ENCODE measurements at places on chromosomes 2 and 18.

GRCh38 chr2:84969511-84970209 lies 1.3 kb upstream of the KCMF1 start:
- peak; percentile 55 for DNase-seq

- DNase-seq = no peak
Observed at GRCh38 chr18:62494764-62495163, 28.1 kb upstream of the ZCCHC2 start.

- no peak for DNase-seq
Observed at GRCh38 chr18:12692206-12692605, 10.3 kb downstream of the CEP76 start.

DNA sequence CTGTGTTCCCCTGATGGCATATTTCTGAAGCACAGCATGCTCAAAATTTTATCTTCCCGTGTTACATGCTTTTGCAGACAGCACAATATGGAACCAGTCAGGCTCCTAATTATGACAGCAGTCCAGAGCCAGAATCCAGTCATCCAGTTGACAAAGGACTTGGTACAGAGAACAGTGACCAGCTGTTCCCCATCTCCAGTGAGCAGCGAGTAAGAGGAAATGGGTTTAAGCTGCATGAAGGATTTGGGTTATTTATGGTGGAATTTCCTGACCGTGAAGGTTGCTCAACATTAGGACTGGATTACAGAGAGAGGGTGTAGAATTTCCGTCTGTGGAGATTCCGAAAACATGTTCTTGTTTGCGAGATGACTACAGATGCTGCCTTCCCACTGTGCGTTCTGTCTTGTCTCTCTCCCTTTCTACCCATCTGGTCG lies 24.4 kb downstream of the SGPP2 start:
- no peak for DNase-seq

GRCh38 chr18:3269241-3269913 lies 7.4 kb downstream of the MYL12B start:
- no peak for DNase-seq

DNA sequence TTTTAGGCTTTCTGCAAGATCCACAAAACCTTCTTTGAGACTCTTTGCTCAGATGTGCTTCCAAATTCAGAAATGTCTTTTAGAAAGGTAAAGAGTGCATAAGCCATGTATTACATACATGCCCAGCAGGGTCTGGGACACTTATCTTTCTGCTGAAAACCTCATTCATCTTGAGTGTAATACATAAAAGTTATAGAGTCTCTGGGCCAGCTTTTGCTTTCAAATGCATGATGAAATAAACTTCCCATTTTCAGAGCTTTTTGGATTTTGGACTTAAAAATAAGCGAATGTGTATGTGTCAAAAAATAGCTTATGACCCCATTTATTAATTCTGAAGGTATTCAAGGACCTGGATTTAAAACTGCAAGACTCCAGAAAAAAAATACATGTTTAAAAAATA lies 8.0 kb downstream of the CYRIA start:
- DNase-seq = no peak

DNA sequence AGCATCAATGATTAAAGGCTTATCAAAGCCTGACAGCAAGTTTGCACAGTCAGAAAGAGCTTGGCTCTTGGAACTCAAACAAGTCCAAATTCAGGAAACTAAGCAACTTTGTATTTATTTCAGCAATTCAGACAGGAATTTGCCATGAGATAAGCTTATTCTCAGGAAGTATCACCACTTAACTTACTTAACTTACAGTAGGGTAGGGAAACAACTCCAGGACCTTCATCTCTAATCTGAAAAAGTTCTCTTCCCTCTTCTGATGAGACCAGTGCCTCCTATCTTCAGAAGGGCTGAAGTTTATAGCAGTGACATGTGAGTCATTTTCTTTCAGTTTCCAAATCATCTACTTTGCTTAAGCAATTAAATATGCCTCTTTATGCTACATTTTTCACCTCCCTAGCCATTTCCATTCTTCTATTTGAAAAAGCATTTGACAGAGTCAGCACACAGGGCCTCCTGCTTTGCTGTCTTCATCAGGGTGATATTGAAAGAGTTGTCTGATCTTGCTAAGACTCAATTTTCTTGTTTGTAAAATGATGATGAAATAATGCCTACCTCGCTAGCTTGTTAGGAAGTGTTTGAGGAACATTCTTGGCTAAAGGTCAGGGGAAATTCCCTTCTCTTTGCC lies 389.5 kb downstream of the RND3 start:
- DNase-seq = peak; percentile 91

DNA sequence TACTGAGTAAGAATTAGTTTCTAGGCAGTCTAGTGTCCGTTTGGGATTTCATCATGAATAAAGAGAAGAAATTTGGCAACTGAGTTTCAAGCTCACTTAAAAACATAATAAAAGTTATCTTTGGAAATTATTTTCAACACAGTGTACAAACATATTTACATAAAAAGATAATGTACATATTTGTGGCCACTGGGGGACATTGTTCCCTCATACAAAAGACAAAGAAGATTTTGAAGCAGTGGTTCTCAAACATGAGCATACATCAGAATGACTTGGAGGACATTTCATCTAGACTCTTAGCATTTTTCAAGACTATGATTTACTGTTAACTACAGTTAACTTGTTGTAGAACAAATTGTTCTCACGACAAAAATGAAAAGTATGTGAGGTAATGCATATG lies 15.7 kb upstream of the TTC21B start:
- peak; percentile 39 for DNase-seq

GRCh38 chr2:214395040-214395439 lies 15.8 kb upstream of the VWC2L start:
- DNase-seq = no peak

DNA sequence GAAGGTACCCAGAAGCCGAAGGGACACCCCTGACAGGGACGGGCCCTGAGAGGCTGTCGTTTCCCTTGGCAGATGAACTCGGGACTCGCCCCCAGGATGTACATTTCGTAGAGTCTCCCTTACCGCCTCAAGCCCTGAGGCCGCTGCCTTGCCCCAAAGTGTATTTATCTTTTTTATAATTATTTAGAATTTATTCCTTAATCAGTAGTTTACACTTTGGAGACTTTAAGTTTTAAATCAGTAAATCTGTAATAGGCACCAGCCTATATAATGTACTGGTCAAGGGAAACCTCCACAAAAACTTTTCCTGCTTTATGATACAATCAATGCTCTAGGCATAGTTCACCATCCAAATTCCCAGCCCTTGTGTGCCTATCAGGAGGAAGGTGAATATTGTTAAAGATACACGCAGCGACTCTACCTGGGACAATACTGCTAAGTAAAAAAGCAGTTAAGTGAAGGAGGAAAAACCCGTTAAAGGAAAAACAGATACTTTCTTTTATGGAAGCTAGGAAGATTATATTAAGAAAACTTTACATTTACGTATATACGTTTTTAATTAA lies 848 bp downstream of the VRK2 start:
- DNase-seq = peak; percentile 33

DNA sequence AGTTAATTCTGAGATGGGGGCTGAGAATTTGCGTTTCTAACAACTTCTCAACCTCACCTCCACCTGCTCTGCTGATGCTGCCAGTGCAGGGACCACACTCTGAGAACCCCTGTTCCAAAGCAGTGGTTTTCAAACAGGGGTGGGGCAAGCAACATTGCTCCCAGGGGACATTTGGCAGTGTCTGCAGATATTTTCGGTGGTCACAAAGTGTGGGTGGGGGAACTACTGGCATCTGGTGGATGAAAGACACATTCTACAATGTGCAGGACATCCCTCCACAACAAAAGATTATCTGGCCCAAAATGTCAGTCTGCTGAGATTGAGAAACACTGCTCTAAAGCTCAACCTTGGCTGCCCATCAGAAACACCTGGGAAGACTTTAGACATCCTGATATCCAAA lies 188.7 kb upstream of the SATB2 start:
- no peak for DNase-seq

DNA sequence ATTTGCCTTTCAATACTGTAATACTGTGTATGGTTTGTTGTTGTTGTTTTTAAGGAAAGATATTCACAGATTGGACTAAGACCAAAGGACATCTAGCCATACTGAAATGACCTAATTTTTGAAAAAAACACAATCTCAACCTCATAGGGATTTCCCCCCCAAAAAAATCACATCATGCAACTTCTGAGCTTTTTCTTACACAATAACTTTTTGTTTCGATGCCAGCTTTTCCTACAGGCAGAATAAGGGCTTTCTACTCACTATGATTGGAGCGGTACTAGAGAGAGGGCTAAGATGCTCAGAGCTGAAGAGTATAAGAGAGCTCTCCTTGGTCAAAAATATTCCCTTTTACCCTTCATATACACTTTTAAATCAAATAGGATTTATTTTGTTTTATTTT lies 32.4 kb upstream of the SLC3A1 start:
- DNase-seq = no peak

- DNase-seq = no peak
Observed at GRCh38 chr2:236684504-236685256, 115.1 kb downstream of the ACKR3 start.

- DNase-seq = peak; percentile 56
Observed at GRCh38 chr2:179263015-179263414, 1.6 kb downstream of the SESTD1 start.

- no peak for DNase-seq
Observed at GRCh38 chr2:107107351-107107750, 221.4 kb upstream of the ST6GAL2 start.

- DNase-seq = no peak
Observed at GRCh38 chr2:157252529-157252928, 5.0 kb upstream of the GALNT5 start.

DNA sequence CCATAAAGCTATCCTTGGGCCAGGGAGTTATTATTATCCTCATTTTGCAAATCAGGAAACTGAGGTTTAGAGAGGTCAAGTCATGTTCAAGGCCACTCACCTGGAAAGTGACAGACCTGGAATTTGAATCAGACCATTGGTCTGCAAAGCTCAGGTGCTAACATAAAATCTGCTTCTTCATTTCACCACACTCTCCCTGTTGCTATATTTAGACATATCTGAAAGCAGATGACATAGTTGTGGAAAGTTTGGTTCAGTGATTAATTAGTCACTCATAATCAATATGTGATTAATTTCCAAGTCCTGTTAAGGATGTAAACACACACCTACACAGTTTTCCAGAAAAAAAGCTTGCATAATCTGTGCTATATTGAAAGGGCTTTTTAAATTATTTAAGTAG lies 57.4 kb downstream of the LINC00305 start:
- DNase-seq = no peak

GRCh38 chr18:64851726-64852125 lies 702.8 kb upstream of the LINC00305 start:
- no peak for DNase-seq

DNA sequence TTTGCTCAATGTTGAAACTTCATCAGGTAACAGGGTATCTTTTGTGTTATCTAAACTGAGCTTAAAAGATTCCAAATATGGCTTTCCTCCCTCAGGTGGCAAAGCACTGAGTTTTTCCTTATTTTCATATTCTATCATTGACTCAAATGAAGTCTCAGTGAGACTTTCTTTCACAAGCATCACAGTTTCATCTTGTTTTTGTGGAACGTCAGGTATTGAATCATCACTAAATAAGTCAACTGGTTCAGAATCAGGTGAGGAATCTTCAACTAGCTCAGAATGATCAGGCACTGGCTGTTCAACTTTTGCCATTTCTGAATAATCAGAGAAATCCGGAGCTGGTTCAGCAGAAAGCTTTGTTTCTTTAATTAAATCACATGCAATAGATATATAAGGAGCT lies 24.6 kb downstream of the RTN4 start:
- no peak for DNase-seq

DNA sequence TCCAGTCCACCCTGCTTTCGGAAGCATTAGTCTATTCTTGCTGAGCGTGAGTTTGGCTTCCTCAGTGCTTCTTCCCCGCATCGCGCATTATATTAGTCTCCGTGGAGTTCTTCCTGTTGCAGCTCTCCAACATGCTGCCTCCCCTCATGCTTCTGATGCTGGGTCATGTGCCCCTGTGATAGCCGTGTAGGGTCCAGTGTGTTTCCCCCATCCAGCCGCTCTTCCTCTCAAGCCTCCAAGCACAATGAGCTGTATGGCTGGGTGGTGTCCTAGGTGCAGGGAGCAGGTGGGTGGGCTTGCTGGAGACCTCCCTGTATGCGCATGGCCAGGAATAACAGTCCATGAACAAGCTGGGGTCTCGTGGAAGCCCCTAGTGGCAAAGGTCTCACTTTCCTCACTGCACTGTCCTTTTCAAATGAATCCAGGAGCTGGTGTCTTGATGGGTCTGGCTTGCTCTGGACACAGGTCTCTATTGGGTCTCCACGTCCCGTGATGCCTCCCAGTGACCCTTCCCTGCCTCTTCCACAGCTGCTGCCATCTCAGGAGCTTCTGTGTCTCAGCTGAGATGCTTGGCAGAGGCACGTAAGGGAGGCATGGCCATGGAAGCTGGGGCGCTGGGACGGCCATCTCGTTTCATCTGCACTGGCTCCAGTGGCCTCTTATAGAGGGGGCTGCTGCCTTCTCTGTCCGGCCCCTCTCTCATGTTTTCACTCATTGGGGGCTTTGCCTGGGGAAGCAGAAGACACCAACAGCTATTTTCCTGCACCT lies 54.8 kb upstream of the HDAC4 start:
- no peak for DNase-seq

DNA sequence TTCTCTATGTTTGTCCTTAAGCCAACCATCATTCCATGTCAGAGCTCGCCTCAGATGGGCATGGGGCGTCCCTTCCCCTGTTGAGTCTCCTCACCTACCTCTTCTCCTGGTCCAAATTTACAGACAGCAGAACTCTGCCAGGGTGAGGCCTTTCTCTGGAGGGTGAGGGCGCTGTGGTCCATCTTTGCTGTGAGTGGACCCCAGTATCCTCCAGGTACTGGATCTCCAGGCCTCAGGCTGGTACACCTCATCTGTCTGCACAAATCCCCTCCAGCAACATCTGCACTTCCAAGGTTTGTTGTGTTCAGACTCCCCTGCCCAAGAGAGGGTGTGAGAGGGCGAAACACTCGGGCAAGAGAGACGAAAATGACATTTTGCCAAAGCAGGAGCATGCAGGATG lies 63.9 kb upstream of the EDAR start:
- no peak for DNase-seq

GRCh38 chr2:195489101-195489500 lies 167.9 kb upstream of the SLC39A10 start:
- DNase-seq = no peak

DNA sequence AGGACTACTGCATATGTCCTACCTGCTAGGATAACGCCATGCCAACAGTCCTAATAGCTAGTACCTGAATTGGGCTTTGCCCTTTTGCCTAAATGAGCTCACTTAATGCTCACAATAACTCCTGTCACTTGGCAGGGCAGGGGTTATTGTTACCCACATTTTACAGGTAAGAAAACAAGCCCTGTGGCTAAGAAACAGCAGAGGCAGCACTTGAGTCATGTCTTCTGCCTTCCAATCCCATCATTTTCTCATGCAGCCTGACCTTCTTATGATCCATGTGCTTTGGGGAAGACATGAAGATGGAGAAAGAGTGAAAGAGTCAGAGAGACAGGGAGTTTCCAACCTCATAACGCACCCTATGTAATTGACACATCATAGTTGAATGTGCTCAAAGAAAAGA lies 33.6 kb upstream of the LPIN1 start:
- DNase-seq = no peak

All from endothelial cell of umbilical vein (primary cell).